WTC11 (cell line): ENCODE measurements at places on chromosomes 1 and 21. TPM values are rescaled to one million over a fixed set of nuclear protein-coding genes. Genes with fewer than 3 reads are reported as not detected.

SIPA1L2 gene
- 10.9 to 14.3 TPM (median 11.6 TPM) in 3 replicates for total RNA-seq

KCNK1 gene
- total RNA-seq: 12.8 to 13.3 TPM (median 13.3 TPM) in 3 replicates

UMODL1 gene
- total RNA-seq: 0.11 TPM in 1 of 3 replicates, not detected in the others

FAAH gene
- total RNA-seq: 26.4 to 38.6 TPM (median 28.1 TPM) in 3 replicates

PDE4B gene
- 4.4 to 8.0 TPM (median 4.5 TPM) in 3 replicates for total RNA-seq

DCST2 gene
- 0.83 to 1.8 TPM (median 1.6 TPM) in 3 replicates for total RNA-seq
